ENCODE measurements at places on chromosomes 3 and 15. TPM values are rescaled to one million over a fixed set of nuclear protein-coding genes. Genes with fewer than 3 reads are reported as not detected.

DNA sequence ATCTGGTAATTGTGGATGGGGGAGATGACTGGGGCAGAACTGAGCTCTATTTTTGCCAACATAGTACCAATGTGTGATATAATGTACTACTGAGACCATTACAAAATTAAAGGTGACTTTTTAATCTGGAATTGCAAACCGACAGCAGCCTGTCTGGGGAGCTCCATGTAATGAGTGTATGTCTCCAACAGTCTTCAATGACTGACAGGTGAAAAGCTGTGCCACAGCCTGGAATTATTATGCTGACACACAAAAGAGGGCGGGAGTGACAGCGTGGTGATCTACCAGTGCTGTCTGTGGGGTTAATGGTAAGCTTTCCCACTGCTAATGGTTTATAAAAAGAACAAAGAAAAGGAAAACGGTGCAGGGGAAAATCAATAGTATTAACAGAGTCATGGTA is 143.4 kb downstream of the CLSTN2 start:
- no peak for DNase-seq

DNA sequence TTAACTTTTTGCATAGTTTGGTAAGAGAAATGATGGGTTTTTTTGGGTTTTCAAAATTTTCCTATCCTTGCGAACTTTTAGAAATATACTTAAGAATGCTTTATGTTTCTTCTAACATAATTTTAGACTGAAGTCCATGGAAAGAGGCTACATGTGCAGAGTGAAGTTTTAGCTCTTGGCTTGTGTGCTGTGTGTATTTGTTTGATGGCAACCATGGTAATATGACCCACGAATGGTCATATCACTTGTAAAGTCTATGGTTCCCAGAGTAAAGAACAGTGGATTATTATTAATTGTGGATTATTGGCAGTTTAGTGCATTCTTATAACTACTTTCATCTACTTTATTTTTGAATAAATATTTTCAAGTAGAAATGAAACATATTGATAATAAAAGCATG is 124.0 kb upstream of the GOLGA6L4 start:
- DNase-seq = no peak

GRCh38 chr15:29050870-29051269 is 165.1 kb downstream of the APBA2 start:
- DNase-seq = no peak

Gene AQP9
- polyA plus RNA-seq = 0.11 TPM

- DNase-seq = no peak
Observed at GRCh38 chr3:5016211-5017161, 37.2 kb downstream of the BHLHE40 start.

DNA sequence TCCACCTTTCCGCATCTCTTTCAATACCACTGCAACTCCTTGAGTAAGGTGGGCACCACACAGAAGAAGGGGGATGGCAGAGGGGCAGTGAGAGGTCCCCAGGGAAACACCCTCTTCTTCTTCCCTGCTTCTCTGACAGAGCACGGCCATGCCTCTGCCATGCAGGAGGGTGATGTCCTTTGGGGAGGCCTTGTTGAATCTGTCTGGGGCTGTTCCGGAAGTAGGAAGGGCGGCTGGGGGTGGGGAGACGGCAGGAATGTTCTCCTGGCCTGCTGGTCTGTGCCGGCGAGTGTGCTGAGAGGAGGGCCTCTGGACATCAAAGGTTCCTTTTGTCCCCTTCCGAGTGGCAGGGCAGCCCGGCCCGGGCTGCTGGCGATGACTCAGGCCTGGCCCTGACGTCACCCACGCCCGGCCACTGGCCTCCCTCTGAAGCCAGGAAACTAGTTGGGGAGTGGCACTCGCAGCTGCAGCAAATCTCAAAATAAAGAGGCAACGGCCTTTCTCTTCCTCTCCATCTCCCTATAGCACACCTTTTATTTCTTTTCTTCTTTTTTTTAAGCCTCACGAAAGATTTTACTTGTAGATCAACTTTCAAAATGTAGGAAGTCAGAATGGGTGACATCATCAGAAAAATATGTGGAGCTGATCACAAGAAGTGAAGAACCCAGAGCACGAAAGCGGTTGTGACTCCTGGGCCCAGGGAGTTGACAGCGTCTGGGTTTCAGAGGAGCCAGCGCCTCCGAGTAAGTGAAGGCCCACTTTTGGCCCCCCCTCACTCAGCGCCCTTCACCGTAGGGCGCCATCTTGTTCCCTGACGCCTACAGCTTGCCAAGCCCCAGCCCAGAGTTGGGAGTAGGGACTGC is at the start of gene ZBTB38:
TSS of gene ZBTB38 (plus strand) at position 443 of the 863 bp plus-strand sequence. CDS start 73,885 bp downstream, outside the sequence.
- peak; percentile 80 for DNase-seq
